Dermis blood vessel endothelial cell (primary cell): ENCODE measurements at places on chromosomes 4 and X. TPM values are rescaled to one million over a fixed set of nuclear protein-coding genes. Genes with fewer than 3 reads are reported as not detected.

GRCh38 chrX:19840899-19841648 is 46.3 kb downstream of the SH3KBP1 start:
- no peak for DNase-seq

GRCh38 chr4:174669270-174669669 is 147.0 kb upstream of the HPGD start:
- DNase-seq, result no peak

GRCh38 chr4:128162434-128162833 is 101.3 kb downstream of the LARP1B start:
- peak; percentile 58 for DNase-seq

GRCh38 chrX:70476934-70477733 is 32.5 kb downstream of the DLG3 start:
- peak; percentile 55 for DNase-seq

Gene MAGEC1
- not detected in 2 replicates for total RNA-seq

- DNase-seq, result no peak
Measured at GRCh38 chr4:41985151-41985550, 3.6 kb downstream of the DCAF4L1 start.

DNA sequence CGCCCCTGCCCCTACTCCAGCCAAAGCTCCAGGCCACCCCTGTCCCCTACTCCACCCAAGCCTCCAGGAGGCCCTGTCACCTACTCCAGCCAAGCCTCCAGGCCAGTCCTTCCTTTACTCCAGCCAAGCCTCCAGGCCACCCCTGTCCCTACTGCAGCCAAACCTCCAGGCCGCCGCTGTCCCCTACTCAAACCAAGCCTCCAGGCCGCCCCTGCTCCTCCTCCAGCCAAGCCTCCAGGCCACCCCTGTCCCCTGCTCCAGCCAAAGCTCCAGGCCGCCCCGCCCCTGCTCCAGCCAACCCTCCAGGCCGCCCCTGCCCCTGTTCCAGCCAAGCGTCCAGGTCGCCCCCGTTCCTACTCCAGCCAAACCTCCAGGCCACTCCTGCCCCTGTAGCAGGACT is 5.1 kb upstream of the ASMT start:
- no peak for DNase-seq

- no peak for DNase-seq
Measured at GRCh38 chr4:4849524-4850193, 9.8 kb upstream of the MSX1 start.

DNA sequence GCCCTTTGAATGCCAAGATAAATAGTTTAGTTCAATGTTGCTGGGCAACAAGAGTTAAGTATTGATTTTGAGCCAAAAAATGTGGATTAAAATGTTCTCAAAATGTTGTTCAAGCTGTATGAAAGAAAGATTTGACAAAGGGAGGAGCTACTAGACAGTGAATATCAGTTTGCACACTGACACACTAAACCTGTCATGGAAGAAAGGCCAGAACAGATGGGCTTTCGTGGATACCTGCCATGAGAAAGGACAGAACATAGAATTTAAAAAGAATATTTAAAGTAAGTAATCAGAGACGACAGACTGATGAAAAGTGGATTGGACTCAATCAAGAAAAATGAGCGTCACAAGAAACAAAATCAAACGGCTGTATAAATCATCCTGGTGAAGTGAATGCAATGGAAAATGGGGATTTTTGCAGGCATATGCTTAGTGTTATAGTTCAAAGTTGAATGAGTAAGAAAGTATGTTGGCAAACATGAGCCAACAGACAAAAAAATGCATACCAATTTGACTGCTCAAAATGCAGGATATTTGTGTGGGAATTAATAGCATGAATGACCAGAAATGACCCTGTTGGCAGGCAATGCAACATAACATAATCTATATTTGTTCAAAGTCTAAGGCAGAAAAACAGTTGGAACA is 7.4 kb downstream of the PCDH18 start:
- DNase-seq, result no peak

GRCh38 chr4:177077095-177077971 is 232.3 kb upstream of the NEIL3 start:
- DNase-seq, result no peak

- peak; percentile 74 for DNase-seq
Measured at GRCh38 chr4:94621491-94622080, 136.2 kb upstream of the BMPR1B start.

GRCh38 chrX:17525762-17526555 is 151.0 kb downstream of the NHS start:
- no peak for DNase-seq

DNA sequence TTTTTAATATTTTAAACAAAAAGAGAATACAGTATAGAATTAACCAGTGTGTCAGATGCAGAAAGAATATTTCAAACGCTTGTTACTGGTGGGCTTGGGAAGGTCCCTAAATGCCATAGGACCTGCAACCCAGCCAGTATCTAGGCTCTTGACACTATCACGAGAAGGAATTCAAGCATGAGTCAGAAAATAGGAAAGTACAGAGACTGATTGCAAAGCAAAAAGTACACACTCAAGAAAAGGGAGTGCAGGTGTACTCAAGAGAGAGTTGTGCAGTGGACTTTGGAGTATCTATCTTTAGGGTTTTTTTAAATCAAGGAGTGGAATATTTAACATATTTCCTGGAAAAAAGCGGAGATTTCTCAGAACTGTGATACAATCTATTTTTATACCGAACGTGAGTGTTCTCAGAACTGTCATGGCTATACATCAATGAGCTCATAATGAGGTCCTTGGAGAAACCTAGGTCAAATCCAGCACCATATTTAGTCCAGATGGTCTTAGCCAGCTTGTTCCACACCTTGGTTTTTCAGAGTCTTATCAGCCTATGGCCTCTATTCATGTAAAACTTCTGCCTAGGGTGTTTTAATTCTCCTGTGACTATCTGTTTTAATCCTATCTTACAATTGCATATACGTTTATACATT is 291.8 kb upstream of the FAT4 start:
- no peak for DNase-seq

DNA sequence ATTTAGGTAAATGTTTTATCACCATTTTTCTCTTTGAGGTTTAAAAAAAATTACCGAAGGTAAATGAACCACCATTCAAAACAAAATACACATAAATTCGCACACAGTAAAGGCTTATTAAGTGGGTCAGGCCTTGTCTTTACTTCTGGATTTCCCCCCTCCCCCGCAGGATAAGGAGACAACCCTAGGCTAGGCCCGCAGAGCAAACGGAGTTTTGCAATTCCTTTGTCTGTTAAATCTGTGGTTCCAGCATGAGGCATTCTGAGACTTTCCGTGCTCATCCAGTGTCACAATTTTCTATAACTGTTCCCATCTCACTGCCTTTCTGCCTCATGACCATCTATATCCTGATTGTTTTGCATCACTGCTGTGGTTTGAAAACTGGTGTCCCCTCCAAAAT is 307.4 kb downstream of the DCHS2 start:
- no peak for DNase-seq

- DNase-seq, result peak; percentile 71
Measured at GRCh38 chrX:115584696-115585095, 23.7 kb downstream of the PLS3 start.

DNA sequence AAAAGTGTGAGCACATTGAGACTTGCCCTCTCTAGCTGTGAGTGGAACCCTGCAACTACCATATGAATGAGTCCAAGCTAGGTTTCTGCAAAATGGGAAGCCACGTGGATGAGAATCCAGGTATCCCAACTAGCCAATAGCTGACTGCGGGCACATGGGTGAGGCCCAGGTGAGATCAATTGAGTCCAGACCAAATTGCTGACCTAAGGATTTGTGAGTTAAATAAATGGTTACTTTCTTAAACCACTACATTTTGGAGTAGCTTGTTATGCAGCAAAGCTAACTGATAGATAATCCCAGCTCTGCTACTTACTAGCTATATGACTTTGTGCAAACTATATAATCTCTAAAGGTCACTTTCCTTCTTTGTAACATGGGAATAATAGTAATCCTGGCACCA is 150.3 kb upstream of the LCORL start:
- DNase-seq, result no peak

- no peak for DNase-seq
Measured at GRCh38 chr4:88807499-88807898, 109.9 kb upstream of the NAP1L5 start.
